ENCODE measurements at places on chromosomes 7 and 10.

DNA sequence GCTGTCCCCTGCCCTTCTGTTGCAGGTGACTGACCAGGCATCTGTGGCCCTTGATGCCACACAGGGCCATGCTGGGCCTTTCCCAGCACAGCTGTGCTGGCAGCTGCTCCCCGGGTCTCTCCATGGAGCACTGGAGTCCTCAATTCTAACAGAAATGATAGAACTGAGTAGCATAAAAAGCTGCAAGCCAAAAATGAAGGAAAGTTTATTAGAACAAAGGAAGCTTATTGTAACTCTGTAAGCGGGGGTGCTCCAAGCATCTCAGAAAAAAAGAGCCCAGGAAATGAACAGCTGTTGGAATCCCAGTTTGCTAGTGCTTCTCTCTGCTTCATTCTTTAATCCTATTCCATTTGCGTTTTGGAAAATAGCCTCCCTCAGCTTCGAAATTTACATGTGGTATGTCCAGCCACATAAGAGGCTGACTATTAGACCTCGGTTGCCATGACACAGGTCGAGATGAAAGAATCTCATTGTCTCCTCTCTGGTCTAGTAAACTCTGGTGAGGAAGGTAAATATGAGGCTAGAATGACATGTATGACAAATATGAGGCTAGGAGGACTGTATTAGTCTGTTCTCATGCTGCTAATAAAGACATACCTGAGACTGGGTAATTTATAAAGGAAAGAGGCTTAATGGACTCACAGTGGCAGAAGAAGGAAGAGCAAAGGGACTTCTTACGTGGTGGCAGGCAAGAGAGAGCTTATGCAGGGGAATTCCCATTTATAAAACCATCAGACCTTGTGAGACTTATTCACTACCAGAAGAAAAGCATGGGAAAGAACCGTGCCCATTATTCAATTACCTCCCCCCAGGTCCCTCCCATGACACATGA is 23.7 kb downstream of the EPDR1 start:
- no peak for DNase-seq

- no peak for DNase-seq
These were observed 84.5 kb downstream of the CUX1 start for GRCh38 chr7:101901661-101902491.

GRCh38 chr7:13017881-13018280 is 330.4 kb downstream of the ARL4A start:
- no peak for DNase-seq

GRCh38 chr10:124383496-124383895 is 35.2 kb downstream of the OAT start:
- no peak for DNase-seq

DNA sequence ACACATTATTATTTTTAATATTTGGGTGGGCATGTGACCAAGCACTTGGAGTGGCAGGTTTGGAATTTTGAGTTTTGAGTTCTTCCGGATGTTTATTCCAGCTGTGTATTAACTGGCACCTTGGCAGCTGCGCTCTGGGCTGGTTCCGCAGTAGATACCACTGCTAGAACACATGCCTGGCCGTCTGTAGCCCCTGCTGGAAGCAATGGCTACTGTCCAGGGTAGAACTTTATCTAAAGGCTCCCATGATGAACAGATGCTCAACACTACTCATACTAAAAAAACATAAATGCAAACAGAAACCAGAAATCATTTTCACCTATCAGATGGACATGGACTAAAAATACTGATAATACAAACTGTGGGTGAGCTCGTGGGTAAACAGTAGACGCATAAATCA is 19.4 kb upstream of the SH3PXD2A start:
- DNase-seq, result no peak

DNA sequence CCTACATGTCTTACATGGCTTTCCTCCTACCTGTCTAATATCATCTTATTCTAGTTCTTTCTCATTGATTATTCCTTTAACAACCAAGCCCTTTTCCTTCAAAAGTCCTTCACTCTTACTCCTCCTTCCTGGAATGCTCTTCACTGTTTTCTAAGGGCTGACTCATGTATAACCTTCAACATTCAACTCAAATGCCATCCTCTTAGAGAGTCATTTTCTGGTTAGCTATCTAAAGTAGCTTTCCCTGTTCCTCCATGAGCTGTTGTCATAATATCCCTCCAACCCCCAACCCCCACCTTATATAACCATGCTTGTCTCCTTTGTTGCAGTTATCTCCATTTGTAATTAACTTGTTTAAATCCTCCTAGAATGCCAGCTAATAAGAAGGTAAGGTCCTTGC is 286.8 kb downstream of the ADK start:
- DNase-seq, result no peak

GRCh38 chr10:31816318-31816717 is 112.3 kb downstream of the ARHGAP12 start:
- no peak for DNase-seq

GRCh38 chr10:14556285-14556956 is 218.3 kb downstream of the FAM107B start:
- no peak for DNase-seq

GRCh38 chr7:101547022-101547915 is 81.8 kb downstream of the MYL10 start:
- no peak for DNase-seq

DNA sequence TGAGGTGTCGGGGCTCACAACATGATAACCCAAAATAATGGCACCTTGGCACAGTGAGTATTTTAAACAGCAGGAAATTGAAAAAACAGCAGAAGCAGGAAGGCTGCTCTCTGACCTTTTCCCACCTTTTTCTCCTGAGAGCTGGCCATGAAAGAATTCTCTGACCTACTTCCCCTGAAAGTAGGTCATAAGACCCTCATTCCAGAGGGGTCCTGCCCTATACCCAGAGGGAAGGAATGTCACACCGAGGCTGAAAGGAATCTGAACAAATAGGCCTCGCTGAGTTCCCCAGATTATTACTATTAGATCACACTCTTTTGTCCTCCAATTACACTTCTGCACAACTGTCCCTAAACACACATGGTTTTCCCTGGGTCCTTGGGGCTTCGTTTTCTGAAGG is 18.8 kb downstream of the CPVL start:
- DNase-seq, result no peak

GRCh38 chr10:34193931-34194626 is 621.0 kb downstream of the PARD3 start:
- DNase-seq, result no peak

- DNase-seq, result peak; percentile 22
These were observed 121.0 kb downstream of the HIP1 start for GRCh38 chr7:75617634-75618234.
